ENCODE measurements at places on chromosomes 4 and X. TPM values are rescaled to one million over a fixed set of nuclear protein-coding genes. Genes with fewer than 3 reads are reported as not detected.

DNA sequence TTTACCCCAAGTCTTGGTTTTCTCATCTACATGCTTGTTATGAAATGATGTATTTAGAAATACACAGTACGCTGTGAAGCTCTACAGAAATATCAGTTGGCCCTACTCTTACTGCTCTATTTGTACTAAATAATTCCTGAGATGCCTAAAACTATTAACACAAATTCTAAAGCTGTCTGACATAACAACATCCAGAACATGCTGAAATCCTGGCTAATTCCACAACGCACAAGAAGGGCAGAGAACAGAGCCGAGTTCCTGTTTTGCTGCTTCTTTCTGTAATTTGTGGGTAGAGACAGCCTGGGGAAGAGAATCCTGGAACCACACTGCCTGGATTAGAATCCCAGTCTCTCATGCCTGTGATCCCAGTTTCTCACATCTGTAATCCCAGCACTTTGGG lies 59.0 kb downstream of the ZNF827 start:
- DNase-seq, result no peak

- DNase-seq, result no peak
These were observed 449.5 kb downstream of the SPRY1 start for GRCh38 chr4:123846092-123846491.

SHROOM3 gene
- 8.6 TPM for total RNA-seq

LNX1 gene
- 1.6 TPM for total RNA-seq
